CD4-positive, alpha-beta T cell (primary cell): ENCODE measurements at places on chromosomes 2 and 18.

- no peak for DNase-seq
These were observed 27.9 kb downstream of the MARCO start for GRCh38 chr2:118969734-118970395.

GRCh38 chr2:241217320-241218031 is 29.0 kb downstream of the ANO7 start:
- DNase-seq, result peak; percentile 8

DNA sequence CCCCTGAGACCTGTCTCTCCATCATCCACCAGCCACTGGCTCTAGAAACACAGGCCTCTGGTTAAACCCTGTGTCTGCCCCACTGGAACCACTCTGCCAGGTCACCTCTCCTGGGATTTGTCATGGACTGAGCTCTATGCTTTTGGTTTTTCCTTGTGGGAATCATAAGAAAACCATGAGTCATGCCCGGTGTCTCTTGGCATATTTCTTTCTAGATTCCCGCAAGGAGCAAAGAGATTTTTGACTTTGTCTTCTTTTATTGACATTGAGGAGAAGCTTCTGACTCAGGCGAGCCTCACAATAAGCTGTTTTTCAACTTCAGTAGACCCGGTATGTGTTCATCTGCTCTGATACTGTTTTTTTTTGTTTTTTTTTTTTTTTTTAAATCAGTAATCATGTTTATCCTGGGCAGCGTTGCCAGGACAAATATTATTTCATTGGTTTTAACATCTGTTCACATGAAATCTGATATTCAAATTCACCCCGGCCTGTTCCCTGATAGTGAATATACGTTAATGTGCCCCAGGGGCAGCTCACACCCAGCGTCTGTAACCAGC is 207.1 kb downstream of the ACKR3 start:
- DNase-seq, result no peak

DNA sequence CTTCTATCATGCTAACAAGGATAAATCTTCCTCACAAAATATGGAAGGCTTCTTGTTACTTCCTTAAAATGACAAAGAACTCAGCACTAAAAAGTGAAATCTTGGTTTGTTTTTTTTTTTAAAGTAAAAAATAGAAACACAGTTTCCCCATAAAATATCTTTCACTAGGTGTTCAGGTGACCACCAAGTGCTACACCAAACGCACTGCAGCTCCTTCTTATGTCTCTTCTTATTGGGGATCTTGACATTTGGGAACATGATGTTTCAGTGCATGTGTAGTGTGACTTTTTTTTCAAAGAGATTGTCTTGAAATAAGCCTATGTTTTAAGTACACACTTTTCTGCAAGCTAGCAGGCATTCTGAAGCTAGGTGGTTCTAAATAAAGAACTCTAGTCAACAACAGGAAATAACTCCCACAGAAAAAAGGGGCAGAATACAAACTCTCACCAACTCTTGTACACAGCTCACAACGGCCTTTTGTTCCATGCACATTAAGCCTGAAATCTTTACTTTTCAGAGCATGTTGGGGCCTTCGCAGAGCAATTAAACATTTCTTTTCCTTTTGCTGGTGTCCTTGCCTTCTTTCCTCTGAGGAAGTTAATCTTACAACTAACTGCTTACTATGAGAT is 13.2 kb upstream of the SERTAD2 start:
- no peak for DNase-seq

GRCh38 chr18:9719421-9719981 is 11.4 kb downstream of the RAB31 start:
- no peak for DNase-seq

DNA sequence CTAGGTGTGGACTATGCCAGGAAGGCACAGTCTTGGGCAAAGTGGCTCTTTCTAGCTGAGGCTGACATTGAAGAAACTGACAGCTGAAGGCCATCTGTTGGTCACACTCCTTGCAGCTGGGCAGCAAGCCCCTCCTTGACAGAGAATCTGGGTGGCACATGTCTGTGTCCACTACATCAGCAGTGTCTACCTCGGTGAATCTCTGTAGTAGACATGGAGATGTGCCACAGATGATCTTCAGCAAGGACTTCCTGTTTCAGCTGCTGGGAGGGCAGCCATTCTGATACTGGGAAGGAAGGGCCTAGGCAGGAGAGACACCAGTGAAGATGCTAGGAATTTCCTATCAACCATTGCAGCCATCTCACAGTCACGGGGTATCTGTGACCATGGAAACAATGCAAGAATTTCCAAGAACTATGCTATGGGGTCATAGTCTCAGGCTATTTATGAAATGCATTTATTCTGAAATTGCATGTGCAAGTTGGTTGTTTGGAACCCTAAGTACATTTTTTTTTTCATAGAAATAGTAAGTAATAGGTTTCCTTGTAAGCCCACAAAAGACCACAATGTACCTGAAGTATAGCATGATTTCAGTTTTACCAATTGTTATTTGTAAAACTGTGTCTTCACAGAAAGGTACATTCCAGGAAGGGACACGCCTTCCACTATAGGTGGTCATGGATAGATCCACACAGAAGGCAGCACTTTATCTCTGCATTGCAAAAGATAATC is 63.8 kb upstream of the DARS1 start:
- DNase-seq, result no peak

- no peak for DNase-seq
These were observed 25.2 kb downstream of the CCDC74A start for GRCh38 chr2:131552871-131553270.

DNA sequence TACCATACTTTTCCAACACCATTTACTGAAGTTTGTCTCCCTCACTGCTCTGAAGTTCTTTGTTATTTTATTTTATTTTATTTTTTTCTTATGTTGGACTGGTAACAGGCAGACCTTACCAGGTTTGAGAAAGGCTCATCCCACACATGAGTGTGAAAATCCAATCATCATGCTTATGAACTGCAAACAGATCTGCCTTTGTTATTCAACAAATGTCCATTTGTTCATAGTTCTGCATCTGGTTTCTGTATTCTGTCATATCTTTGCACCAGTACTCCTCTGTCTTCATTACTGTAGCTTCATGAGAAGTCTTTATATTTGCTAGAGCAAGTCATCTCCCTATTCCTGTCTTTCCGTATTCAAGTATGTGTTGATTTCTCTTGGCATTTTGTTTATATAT is 5.3 kb downstream of the RNU2-63P start:
- no peak for DNase-seq

GRCh38 chr2:176817061-176817565 is 395.5 kb upstream of the HNRNPA3 start:
- DNase-seq, result no peak

DNA sequence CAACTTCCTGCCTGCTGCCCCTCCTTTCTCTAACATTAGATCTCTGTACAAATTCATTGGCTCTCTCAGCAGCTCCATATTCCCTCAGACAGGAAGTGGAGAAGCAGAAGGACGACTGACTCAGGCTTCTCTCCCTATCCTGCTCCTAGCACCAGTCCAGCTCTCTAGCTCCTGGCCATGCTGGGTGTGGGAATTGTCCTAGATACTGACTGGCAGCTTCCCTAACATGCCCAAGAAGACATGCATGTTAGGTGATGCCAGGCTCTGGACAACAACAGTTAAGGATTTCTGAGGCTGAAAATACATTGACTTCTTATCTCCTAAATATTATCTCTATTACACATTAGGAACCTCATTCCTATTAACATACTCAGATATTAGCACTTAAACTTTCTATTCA is 292.9 kb downstream of the IKZF2 start:
- no peak for DNase-seq

DNA sequence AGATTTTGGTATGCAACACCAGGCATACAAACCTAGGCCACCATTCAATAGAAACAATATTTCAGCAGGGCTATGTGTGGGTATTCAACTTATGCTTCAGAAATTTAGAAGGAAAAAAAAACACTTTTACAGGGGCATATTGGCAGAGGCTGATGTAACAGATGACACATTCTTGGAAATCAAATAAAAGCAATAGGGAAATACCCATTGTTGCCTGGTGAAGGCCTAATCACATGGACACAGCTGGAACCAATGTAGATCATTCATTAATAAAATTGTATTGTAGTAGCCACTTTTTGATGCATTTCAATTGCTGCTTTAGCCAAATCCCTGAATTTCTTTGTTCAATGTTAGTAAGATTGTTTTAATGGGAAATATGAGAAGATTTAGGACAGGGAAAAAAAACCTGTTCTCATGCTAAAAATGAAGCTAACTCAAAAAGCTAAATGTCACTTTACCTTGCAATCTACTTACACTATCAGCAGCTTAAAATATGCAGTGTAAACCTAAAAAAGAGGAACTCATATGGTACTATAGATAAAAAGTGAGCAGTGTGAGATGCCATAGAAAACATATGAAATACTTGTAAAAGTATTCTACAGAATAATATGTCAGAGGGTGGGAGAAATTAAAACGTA is 289.4 kb downstream of the ZEB2 start:
- no peak for DNase-seq

DNA sequence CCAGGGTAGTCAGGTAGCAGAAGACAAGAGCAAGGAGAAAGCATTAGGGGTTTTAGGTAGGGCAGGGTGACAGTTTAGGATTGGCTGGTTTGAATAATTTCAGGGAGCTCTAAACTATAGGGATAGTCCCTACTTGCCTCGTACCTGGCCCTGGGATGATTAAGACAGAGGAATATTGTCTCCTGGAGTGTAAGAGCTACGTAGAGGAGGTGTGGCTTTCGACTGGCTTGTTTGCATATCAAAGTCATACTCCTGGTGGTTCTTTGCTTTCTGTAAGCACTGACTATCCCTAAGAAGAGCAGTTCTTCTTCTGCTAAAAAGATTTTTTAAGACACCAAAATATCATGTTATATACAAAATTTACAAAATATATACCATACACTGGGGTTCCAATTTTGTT is 1867.4 kb downstream of the SUCLG1 start:
- no peak for DNase-seq

DNA sequence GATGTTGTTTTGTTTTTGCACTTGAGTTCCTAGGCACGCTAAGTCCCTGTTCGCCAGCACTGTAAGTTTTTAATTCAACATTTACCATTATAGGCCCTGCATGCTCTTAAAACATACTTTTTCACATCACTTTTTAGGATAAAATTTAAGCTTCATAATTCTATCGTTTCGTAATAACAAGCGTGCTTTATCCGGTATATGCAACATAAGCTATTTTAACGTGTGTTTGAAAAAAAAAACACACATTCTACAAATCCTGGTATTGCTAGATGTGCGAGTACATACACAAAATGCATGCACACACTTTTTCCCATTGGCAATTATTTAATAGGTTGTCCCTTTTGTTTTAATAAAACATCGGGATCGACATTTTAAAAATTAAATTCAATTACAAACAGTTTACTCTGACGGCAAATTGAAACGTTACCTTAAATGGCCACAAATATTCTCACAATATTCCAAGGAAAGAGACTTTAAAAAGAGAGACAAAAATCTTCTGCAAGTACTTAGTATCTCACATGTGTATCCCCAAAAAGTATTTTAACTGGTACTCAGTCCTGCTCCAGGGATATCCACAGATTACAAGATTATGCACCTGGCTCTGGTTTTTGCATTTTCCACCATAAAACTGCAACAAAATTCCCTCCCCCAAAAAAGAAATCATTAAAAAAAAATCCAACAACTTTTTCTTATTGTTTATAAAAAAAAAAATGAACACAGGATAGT is 1.0 kb upstream of the TCF4 start:
- DNase-seq, result no peak

GRCh38 chr2:169080250-169081069 is 11.1 kb downstream of the DHRS9 start:
- DNase-seq, result no peak

- DNase-seq, result no peak
These were observed 12.0 kb upstream of the DDX1 start for GRCh38 chr2:15579641-15580040.

DNA sequence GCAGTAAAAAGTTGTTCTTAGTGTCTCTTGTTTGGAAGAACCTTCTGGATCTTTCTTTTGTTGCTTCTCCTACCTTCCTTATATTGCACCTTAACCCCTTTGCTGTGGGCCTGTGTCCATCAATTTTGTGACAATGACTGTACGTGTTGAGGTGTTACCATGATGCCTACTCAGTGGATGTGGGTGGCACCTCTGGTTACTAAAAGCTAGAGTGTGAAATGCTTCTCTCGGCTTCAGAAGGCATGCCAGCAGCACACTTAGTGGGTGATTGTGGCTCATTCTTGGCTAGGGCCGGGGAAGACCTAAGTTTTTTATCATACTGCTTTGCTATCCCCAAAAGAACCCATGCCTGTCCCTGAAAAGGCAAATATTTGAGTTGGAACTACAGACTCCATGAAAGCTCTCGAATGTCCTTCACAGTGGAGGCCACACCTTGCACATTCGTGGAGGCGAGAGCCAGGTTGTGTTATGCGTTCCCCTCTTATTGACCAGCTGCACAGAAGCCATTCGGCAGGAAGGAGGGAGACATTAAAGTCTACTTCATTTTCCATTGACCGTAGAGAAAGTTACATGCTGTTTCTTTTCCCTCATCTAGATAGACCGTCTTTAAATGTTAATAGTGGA is 513.2 kb upstream of the RAB12 start:
- DNase-seq, result no peak

GRCh38 chr2:19203866-19204265 is 154.6 kb downstream of the OSR1 start:
- DNase-seq, result no peak

GRCh38 chr2:66696374-66696773 is 261.4 kb downstream of the MEIS1 start:
- no peak for DNase-seq

DNA sequence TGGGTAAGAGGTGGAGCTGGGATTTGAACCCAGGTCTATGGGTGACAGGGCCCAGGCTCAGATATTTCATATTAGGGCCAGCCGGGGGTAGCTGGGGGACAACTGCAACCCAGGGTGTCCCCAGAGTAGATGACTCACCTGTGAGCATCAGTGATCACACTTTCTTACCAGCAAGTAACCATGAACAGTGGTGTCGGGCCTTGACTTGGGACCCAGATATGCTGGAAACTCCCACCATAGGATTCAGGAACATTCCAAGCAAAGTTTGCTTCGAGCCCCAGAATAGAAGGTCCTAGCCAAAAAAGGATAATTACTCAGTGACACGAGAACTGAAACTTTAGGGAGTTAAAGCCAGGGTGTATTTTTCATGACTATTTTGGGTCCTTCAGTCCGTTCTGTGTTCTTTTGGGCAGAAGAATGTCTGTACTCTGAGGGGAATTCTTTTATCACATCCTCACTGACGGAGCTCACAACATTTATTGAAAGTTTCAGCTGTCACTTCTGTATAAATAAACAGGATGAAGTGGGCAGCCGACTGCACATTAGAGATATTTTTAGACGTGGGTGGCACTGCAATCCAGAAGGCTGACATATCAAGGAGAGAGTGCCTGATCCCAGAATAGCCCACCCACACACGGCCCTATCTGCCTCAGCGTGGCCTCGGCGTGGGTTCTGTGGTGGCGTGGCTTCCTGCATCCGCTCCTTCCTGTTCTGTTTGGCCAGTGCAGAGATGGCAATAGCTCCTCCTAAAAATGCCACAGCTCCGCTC is 45.6 kb downstream of the RAMP1 start:
- no peak for DNase-seq

DNA sequence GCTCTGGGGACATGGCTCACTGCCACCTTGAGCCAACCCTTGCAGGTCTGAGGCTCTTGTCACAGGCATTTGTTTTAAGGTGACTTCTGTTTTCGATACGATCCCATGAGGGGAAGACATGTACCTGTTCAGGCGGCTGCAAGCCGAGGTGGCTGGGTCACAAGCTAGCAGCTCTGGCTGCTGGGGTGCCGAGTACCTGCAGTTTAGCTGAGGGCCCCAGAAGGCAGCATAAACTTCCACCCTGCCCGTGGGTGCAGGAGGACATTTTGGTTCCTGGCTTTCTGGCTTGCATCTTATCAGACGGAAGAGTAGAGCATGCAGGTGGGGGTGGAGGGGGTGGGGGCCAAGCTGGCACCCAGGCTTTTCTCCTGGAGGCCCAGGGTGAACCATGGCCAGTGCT is 28.4 kb downstream of the COA5 start:
- DNase-seq, result no peak

GRCh38 chr2:240305369-240305962 is 130.0 kb upstream of the GPC1 start:
- no peak for DNase-seq
